ENCODE measurements at places on chromosomes 2 and 18.

GRCh38 chr2:20584399-20585358 is 66.2 kb downstream of the HS1BP3 start:
- DNase-seq = no peak

DNA sequence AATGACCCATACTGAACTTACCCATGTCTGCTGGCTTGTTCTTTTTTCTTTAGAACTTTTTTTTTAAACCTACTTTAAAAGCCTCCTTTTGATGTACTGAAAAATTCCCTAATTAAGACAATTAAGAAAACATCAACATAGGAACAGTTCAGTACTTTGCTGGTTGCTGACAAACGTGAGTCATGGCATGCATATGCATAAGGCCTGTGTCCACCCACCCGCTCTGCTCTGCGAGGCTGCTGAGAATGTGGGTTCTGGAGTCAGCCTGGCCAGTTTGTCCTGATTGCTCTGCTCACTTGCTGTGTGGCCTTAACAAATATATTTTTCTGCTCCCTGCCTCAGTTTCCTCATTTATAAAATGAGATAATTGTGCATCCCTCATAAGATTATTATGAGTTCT is 27.3 kb downstream of the LAMA3 start:
- no peak for DNase-seq

DNA sequence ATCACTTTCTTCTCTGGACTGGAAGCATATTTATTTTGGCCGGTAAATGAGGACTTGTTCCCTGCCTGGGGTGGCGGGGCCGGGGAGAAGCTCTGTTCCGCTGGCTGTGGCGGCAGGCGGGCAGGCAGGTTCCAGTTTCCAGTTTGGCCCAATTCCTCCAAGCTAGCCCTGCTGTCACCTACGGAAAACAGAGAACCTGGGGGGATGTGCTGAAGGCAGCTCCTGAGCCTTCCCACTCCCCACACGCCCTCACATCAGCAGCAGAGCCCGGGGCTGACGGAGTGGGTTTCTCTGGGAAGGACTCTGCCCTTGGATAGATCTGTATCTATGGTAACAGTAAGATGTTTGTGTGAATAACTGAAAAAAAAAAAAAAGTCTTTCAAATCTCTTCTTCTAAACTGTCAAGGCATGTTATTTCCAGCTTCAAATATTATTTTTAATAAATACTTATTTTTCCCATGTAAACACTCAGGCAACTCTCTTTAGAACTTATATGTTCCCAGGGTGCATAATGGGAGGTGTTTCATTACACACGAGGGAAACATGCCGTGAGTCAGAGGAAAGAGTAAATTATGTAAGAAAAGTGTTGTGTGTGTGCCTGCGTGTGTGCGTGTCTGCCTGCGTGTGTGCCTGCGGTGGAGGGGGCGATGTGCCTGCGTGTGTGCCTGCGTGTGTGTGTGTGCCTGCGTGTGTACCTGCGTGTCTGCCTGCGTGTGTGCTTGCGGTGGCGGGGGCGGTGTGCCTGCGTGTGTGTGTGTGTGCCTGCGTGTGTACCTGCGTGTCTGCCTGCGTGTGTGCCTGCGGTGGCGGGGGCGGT is 116.1 kb upstream of the ZNF516 start:
- no peak for DNase-seq

DNA sequence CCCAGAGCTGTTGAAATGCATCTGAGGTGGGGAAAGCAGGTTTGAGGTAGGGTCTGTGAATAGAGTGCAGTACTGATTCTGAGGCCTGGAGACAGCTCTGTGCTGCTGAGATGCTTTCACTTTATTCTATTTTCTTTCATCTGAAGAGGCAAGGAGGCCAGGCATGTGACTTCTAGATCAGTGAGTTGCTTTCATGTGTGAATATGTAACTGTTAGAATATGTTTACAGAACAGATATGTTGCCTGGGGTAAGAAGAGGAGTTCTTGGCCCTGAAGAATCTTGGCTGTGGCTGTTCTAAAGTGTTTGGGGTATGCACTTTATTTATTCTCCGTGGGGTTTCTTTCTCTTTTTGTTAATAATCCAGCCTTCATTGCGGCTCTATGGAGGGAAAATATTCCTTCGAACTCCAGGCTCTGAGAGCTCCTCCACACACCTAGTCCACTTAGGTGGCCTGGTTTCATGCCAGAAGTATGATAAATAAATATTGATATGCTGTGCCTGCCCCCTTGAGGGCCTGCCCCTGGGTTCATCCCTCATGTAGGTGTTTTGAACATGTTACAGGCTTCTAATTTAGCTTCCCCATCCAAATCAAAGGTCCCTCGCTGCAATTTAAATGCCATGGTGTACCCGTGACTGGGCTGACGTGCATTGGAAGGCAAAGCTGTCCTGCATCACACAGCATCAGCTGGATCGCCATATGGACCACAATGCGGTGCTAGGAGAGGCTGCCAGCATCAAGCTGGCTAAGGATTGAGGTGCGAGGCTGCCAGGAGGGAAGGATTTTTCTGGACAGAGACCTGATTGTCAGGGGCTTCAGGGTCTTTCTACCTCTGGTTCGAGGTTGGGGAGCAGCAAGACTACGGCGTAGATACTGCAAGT is 102.9 kb downstream of the PRKCE start:
- no peak for DNase-seq

DNA sequence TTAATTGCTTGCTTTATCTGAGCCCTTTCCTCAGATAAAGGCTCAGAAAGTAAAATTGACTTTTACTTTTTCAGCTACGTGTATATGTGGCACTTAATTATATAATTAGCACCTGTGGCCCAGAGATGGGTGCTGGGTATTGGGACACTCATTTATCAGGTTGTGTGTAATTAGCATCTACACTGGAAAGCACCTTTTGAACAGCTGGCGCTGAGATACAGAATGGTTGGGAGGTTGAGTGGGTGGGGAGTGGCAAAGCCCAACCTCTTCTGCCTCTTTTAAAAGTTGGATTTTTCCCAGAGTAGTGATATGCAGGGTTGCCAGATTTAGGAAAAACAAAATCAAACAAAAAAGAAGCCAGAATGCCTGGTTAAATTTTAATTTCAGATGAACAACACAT is 23.9 kb downstream of the SPTBN1 start:
- no peak for DNase-seq

DNA sequence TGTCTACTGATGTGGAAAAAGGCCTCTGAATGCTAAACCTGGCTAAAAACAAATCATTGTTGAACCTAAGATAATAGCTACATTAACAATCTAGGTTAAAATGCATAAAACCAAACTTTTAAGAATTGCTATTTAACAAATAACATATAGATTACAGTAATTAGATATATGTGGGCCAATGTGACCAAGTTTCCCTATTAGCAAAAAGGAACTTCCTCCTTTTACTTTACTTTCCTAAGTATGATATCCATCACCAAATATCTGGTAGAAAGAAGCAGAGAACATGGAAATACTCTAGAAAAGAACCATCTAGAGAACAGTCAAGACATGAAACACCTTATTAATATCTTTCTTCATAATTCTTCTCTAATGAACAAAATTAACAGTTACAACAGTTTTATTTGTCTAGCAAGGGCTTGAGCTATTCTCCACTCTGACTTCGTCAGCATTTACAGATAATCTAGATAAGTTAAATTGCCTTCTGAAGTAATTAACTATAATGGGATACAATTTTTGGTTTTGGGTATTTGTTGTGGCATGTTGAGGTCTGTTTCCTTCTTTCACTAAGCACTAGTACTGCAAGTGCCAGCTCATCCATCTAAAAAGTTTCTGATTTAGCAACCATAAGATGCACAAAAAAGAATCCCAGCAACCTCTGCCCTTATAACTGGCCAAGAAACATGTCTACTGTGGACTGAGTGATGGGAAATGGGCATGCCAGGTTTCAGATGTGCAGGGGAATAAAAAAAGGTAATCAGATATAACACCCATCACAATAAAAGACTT is 53.3 kb downstream of the MEMO1 start:
- DNase-seq = no peak

- no peak for DNase-seq
Measured at GRCh38 chr18:80200932-80201672, 46.2 kb downstream of the PARD6G start.

- no peak for DNase-seq
Measured at GRCh38 chr2:3302751-3303582, 74.7 kb downstream of the EIPR1 start.

- DNase-seq = no peak
Measured at GRCh38 chr2:75465317-75465984, 95.3 kb downstream of the EVA1A start.

DNA sequence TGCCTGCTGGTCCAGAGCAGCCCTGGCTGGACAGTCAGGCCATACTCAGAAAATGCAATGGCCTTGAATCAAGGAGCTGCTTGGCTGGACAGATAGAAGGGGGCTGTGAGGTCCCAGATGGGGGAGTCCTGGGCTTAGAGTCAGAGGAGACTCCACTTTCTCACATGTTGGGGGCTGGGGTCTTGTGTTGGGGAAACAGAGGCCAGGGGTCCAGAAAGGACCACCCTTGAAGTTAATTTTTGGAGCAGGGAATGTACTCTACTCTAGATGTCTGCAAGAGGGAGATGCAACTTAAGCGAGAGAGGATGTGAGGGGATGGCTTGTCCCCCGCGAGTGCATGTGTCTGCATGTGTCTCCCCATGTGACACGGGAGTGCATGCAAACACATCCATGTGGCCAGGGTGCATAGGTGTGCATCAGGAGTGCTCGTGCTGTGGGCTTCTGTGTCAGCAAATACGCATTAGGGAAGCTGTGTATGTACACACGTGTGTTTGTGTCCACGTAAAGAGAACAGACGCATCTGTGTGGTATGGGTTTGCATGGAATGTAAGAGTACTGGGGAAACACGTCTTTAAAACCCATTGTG is 303.2 kb downstream of the MYCN start:
- DNase-seq = no peak

DNA sequence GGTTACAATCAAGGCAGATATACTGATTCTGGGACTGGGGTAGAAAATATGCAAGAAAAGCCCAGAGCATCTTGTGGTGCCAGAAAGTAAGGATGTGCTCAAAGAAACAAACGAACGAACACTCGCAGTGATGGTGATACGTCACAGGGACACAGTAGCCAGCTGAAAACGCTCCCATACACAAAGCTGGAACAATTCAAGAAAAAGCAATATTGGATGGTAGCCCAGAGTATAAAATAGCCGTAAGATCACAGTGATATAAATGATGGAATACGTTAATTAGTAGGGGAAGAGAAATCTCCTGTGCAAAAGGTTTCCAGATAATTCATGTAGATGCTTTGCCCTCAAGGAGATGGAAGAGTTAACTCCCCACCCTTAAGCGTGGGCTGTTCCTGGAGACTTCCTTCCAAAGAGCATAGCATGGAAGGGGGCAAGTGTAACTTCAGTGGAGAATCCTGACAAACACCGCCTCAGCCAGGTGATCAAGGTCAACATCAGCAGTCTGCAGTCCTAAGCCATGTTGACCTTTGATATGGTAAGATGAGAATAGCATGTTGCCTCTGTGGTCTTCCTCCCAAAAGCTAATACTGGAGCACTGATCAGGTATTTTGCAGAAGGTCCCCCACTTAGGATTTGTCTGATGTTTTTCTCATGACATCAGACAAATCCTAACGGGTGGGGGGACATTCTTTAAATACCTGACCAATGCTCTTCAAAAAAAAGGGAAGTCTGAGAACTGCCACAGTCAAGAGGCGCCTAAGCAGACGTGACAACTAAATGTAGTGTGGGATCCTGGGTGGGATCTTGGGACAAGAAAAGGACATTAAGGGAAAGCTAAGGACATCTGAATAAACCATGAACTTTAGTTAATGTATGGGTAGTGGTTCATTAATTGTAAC is 99.0 kb downstream of the NCK2 start:
- DNase-seq = no peak

Data from stimulated activated CD8-positive, alpha-beta memory T cell treated with anti-CD3 and anti-CD28 coated beads, Interleukin-7, amount 100 ng/mL, for 48 hours (primary cell).